ENCODE measurements at places on chromosomes 7 and 10. TPM values are rescaled to one million over a fixed set of nuclear protein-coding genes. Genes with fewer than 3 reads are reported as not detected.

The SFTPA1 gene
- not detected for polyA plus RNA-seq

The PNLIPRP2 gene
- polyA plus RNA-seq = not detected

The RNF148 gene
- polyA plus RNA-seq = 0.33 TPM

The PTF1A gene
- not detected for polyA plus RNA-seq

The SEMA4G gene
- polyA plus RNA-seq = 63.0 TPM

- DNase-seq = no peak
Measured at GRCh38 chr10:86325158-86325557, 41.4 kb downstream of the GRID1 start.

GRCh38 chr10:49323896-49324270 lies 24.9 kb downstream of the C10orf71 start:
- DNase-seq = no peak

GRCh38 chr7:141738592-141739013 lies 445 bp downstream of the SSBP1 start:
- no peak for DNase-seq

- DNase-seq = no peak
Measured at GRCh38 chr10:56991591-56992069, 630.6 kb upstream of the ZWINT start.

- DNase-seq = no peak
Measured at GRCh38 chr10:32437334-32437733, 8.6 kb upstream of the CCDC7 start.

GRCh38 chr10:28717656-28718201 lies 40.4 kb downstream of the BAMBI start:
- no peak for DNase-seq

GRCh38 chr10:45420453-45421192 lies 46.6 kb downstream of the ALOX5 start:
- DNase-seq = no peak

GRCh38 chr10:108632144-108632543 lies 1291.2 kb downstream of the XPNPEP1 start:
- DNase-seq = no peak

DNA sequence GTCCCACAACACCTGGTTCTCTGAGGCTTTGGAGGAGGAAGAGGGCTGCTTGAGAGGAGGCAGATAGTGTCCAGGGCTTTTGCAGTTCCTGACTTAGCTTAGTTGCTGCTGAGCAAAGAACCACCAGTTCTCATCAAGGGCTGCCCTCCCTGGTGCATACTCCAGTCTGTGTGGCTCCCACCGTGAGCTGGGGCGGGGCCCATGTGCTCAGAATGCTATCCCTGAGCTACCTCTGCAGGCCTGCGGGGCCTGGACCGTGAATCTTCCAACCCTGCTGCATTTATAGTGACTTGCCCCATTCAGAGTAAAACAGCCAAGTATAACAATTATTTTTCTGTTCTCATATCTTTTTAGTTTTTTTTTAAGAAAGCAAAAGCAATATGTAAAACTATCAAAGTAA lies 49.2 kb downstream of the TACR2 start:
- DNase-seq = no peak

GRCh38 chr10:37754538-37755323 lies 102.7 kb downstream of the ZNF248 start:
- DNase-seq = no peak

Measured in left kidney (tissue), 8 donors.